Brain (organoid and tissue), 16 donors: ENCODE measurements at places on chromosomes 1 and 21. TPM values are rescaled to one million over a fixed set of nuclear protein-coding genes. Genes with fewer than 3 reads are reported as not detected.

Gene OTUD3
- polyA plus RNA-seq, result 2.8 TPM

Gene SLAMF1
- not detected for polyA plus RNA-seq

Gene CFHR1
- polyA plus RNA-seq, result not detected

Gene OR2M3
- not detected for polyA plus RNA-seq
